ENCODE measurements at places on chromosomes 3 and 15.

DNA sequence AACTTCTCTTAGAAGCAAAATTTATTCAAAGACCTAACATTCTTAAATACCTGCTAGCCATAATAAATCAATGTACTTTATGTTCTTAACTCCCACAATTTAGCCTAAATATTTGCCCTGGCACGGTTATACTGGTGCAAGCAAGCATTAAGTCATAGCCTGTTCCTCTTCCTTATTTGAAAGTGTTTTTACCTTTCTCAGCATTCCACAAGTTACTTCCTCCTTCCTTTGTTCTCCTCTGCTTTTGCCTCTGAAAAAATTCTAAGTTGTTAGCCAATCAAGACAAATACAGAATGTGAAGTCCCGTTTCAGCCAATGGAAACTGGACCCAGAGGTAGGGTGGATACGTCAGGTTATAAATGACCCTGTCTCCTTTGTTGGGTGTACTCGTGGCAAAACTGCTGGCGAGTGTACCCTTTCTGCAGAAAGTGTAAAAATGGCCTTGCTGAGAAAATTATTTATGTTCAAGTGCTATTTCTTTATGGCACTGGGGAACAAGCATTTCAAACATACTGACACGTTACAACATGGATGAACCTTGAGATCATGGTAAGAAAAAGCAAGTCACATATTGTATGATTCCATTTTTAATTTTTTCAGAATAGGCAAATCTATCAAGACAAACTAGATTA is 3.1 kb upstream of the TATDN2 start:
- DNase-seq, result no peak

- DNase-seq, result no peak
These were observed 7.7 kb downstream of the CGNL1 start for GRCh38 chr15:57384024-57384423.

- no peak for DNase-seq
These were observed 251.7 kb downstream of the KCNMB2 start for GRCh38 chr3:178787960-178788359.

DNA sequence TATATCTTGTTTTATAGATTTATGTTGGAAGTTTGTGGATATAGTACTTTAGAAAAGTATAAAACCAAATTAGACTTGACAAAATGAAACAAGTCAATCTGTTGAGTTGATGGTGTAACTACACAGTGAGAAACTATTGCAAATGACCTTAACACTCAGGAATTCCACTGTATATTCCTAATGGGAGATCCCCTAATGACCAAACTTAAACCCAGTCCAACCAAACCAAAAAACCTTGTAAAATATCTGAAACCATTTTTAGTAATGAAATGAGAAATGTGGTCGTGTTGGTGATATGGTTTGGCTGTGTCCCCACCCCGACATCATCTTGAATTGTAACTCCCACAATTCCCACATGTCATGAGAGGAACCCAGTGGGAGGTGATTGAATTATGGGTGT is 31.9 kb upstream of the ATP13A3 start:
- no peak for DNase-seq

- DNase-seq, result no peak
These were observed 11.3 kb downstream of the STAB1 start for GRCh38 chr3:52506266-52506966.

All from T-helper 2 cell (primary cell).